ENCODE measurements at places on chromosomes 11 and 22.

- DNase-seq, result no peak
Observed at GRCh38 chr11:617912-618682, 2.3 kb upstream of the IRF7 start.

GRCh38 chr11:66346476-66347424, 679 bp downstream of the B4GAT1 start:
- DNase-seq, result peak; percentile 39

DNA sequence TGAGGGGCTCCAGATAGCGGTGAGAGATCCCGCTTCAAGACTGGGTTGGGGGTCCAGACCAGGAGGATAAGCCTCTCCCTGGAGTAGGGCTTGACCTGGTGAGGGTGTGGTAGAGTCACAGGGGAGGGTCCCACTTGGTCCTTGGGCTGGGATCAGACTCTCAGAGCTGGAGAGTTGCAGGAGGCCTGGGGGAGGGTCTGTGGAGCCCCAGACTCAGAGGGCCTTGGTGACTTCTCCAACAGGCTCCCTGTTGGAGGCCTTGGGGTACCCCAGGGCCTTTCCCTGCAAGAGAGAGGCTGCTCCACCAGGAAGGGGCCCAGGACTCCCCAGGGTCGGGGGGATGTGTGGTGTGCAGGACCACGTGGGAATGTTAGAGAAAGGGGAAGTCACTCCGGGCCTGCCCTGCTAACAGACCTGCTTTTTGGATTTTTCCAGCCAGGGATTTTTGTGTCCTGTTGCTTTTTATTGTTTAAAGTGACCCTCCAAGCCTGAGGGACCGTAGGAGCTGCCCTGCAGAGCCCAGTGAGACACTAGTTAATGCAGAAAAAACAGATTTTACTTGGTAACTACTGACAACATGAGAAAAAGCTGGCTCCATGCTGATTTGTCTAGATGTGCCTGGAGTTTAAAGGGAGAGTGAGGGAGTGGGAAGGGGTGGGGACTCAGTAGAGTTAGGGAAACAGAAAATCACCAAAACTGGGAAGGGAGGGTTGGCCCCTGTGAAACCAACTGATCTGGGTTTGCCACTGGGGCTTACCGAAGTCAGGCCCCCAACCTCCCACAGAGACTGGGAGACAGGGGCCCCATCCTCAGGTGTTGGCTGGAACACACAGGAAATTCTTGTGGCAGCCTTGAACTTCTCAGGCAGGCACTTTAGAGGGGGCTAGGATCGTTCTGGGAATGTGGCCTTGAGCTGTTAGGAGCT, 801 bp upstream of the TXNRD2 start:
- peak; percentile 65 for DNase-seq

DNA sequence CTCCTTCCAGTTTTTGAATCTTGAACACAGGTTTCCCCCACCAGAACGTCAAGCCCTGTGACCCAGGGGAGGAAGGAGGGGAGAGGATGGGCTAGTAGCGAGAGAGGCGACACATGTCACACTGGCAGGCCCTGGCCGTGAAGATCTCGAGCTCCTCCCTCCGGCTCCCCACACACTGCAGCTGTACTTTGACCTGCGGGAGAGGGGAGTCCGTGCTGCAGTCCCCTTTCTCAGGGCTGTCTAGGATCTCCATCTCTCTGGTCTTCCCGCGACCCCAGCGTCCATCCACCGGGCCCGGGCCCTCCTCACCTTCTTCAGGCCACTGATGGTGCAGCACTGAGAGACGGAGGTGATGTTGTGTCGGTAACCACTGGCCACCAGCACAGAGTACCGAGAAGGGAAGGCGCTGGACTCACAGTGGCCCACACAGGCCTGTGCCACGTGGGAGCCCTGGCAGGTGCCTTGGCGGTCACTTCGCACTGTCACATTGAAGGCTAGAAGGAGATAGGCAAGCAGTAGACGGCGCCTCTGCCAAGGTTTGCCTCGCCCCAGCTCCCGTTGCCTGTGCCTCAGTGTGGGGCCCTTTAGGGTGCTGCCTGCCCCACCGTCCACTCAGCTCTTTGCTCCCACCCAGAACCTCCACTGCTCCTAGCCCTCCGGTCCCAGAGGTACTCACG, 873 bp downstream of the GPHA2 start:
- DNase-seq, result peak; percentile 40

GRCh38 chr11:96049426-96049825, 125.5 kb upstream of the MTMR2 start:
- DNase-seq, result no peak

DNA sequence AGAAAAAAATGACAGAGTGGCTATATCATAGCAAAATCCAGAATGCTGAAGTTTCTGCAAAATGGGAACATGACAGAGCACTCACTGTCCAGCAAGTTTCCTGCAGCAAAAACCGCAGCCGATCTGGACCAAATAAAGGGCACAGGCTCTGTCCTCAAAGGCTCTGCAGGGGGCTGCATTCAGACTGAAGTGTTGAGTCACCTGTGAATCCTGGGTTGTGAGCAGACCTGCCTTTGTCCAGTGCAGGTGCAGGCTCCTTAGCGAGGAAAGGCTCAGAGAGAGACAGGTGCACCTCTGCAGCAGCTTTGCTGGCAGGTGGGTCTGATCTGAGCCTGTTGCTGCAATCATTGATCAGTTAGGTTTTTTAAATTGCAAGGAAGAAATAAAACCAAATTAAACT, 29.3 kb upstream of the NFAM1 start:
- DNase-seq, result no peak

- DNase-seq, result no peak
Observed at GRCh38 chr22:24106385-24107381, 74.6 kb upstream of the SUSD2 start.

DNA sequence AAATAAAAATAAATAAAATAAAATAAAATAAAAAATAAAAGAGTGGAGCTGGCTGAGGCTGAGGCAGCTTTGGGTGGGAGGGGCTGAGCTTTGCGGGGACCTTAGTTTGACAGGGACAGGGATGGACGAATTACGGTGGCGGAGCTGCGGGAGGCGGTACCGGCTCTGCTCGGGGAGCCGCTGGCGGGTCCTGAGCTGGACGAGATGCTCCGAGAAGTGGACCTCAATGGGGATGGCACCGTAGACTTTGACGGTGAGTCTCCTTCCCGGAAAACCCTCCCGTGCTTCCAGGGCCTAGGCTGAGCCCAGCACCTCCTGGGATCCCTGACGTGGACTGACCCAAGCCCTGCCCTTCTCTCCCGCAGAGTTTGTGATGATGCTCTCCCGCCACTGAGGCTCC, 3.1 kb downstream of the CABP4 start:
- no peak for DNase-seq

All from G401 (cell line).